Sigmoid colon (tissue), 7 donors: ENCODE measurements at places on chromosomes 16 and 17.
A peak's percentile ranks its signal among the peaks of the same experiment; 100 is the strongest.

DNA sequence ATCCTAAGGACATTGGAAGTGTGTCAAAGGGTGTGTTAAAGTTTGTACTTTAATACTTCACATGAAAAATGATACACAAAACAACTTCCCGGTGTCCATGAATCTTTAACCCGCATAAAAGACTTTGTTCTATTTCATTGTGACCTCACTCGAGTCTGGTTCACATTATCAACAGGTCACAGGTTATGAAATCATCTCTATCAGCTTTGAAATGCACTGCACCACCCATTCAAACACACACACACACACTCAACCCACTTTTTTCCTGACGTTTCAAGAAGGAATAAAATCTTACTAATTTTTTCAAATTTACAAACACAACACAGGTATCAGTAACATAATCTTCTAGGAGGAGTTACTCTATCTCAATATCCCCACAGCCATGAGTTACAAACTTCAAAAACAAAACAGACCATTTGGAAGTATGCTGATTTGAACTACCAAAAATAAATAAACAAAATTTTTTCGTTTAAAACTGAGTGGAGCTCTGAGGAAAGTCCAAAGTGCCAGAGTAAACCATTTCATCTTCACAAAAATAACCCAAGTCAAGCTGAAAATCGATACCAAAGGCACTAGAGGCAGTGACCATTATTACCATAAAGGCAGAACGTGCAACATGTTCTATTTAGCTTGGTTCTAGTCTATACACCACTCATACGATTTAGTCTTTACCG, 2.7 kb downstream of the ACOX1 start:
- H3K27me3 ChIP-seq, result no peaks in the 10 kb centered on the region
- no peaks in the 10 kb centered on the region for H3K36me3 ChIP-seq
- no peak overlapping the region for H3K4me3 ChIP-seq

- no peaks in the 10 kb centered on the region for H3K36me3 ChIP-seq
- H3K4me3 ChIP-seq, result no peak overlapping the region
- peak; percentile 50 for DNase-seq
- H3K27me3 ChIP-seq, result no peaks in the 10 kb centered on the region
- no peak overlapping the region for H3K27ac ChIP-seq
Measured at GRCh38 chr17:44914148-44914547, 1.2 kb downstream of the GFAP start.

- no peak overlapping the region for H3K27ac ChIP-seq
- DNase-seq, result no peak
Measured at GRCh38 chr17:34171245-34171818, 83.8 kb upstream of the CCL2 start.

- no peak overlapping the region for H3K4me3 ChIP-seq
- DNase-seq, result no peak
- no peaks in the 10 kb centered on the region for H3K36me3 ChIP-seq
Measured at GRCh38 chr17:44977814-44978550, 9.9 kb upstream of the C1QL1 start.

GRCh38 chr16:52561910-52562741, 15.2 kb upstream of the TOX3 start:
- H3K36me3 ChIP-seq, result no peaks in the 10 kb centered on the region
- H3K27me3 ChIP-seq, result no peaks in the 10 kb centered on the region
- H3K4me1 ChIP-seq, result no peaks in the 10 kb centered on the region
- H3K4me3 ChIP-seq, result no peak overlapping the region

DNA sequence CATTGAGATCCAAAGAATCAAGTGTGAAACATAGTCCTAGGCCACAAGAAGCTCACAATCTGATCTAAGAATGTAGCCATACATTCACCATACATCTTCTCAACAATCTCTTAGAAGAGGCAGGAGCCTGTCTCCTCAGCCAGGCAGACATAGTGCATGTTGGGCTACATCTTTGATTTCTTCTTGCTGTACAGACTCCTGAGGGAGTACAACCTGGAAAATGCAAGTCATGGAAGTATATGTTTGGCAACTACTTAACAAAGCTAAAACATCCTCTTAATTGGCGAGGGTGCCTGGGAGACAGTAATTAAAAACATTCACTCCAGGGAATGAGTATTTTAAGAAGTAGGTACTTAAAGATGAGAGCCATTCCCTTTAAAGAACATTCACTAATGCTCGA, 79.2 kb upstream of the NOG start:
- H3K27ac ChIP-seq, result no peak overlapping the region
- no peaks in the 10 kb centered on the region for H3K4me1 ChIP-seq
- DNase-seq, result no peak
- H3K27me3 ChIP-seq, result no peaks in the 10 kb centered on the region
- no peak overlapping the region for H3K4me3 ChIP-seq

GRCh38 chr16:7910116-7910515, 577.5 kb downstream of the RBFOX1 start:
- H3K36me3 ChIP-seq, result no peaks in the 10 kb centered on the region
- H3K4me3 ChIP-seq, result no peak overlapping the region
- no peaks in the 10 kb centered on the region for H3K4me1 ChIP-seq
- H3K27me3 ChIP-seq, result no peaks in the 10 kb centered on the region
- H3K27ac ChIP-seq, result no peak overlapping the region

DNA sequence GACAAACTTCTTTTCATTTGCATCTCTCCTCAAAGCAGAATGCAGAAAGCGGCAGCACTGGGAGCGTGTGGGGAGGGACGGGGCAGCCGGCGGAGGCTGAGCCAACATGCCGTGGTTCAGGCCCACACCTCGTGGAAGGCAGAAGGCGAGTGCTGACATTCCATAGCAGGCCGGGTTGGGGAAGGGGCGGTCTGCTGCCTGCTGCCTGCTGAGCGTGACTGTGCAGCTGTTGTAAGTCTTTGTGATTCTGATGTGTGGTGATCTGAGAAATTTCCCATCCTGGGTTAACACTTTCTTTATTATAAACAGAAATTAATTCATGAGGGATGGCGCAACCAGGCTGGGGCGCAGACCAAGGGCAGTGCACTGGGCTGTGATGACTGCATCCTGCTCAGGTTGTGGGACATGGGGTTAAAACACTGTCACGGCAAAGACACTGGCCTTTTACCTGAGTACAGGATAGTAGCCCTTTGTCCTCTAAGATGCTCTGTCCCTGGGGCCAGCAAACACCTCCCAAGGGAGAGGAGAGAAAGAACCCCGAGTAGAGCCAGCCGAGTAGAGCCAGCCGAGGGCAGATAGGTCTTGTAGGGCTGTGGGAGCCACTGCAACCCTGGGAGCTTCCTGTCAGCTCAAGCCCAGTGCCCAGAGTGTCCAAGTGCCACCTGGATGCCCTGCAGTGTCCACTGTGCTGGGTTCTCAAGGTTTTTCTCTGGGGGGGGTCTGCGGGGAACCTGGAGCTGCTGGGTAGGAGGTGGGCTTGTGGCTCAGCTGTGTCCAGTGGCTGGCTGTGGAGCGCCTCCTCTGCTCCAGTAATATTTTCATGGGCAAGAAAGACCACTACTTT, 8.8 kb upstream of the DNASE1 start:
- DNase-seq, result peak; percentile 34
- H3K4me1 ChIP-seq, result no peaks in the 10 kb centered on the region
- no peaks in the 10 kb centered on the region for H3K36me3 ChIP-seq
- no peak overlapping the region for H3K27ac ChIP-seq
- H3K27me3 ChIP-seq, result no peaks in the 10 kb centered on the region

DNA sequence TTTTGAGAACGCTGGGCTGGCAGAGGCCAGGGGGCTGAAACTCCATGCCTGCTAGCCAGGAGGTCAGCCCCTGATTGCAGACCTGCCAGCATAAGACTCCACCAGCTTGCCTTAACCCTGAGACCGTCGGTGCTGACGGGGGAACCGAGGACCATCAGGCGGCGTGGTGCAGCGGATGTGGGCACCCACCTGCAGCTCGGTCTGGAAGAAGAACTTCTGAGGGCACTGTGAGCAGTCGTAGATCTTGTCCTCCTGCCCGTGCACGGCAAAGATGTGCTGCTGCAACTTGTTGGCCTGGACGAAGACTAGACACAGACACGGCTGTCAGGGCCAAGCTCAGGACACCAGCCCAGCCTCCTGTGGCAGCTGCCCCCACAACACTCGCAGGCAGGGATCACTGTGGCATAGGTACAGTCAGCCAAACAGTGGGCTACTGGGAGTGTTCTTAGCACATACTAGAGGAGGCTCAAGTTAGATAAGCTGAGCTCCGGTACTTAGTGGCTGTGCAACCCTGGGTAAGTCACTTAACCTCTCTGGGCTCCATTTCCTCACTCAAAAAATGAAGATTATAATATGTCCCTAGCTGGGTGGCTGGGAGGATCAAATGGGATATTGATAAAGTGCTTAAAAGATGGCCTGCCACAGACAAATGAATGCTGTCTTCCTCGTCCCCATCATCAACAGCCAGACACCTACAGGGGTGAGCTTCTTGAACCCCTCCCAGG, 150.0 kb downstream of the C16orf78 start:
- no peak overlapping the region for H3K27ac ChIP-seq
- DNase-seq, result no peak
- H3K4me3 ChIP-seq, result no peak overlapping the region
- H3K27me3 ChIP-seq, result no peaks in the 10 kb centered on the region

DNA sequence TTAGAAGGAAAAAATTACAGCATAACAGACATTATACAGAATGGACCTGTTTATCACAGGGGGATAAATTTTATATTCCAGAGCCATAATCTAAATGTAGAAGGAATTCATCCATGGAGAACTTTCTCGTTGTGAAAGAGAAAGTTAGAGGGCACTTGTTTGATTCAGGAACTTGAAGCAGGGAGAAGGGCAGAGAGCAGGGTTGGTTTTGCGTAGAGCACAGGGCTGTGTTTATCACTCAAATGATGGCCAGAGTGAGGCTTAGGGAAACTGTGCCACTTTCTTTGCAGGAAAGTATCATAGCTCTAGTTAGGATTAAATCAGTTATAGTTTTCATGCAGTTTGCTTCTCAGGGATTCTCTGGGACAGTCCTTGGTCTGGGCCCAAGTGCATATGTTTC, 29.1 kb upstream of the MED13 start:
- no peak overlapping the region for H3K4me3 ChIP-seq
- H3K27me3 ChIP-seq, result no peaks in the 10 kb centered on the region
- no peak overlapping the region for H3K27ac ChIP-seq
- DNase-seq, result no peak
- H3K4me1 ChIP-seq, result no peaks in the 10 kb centered on the region

DNA sequence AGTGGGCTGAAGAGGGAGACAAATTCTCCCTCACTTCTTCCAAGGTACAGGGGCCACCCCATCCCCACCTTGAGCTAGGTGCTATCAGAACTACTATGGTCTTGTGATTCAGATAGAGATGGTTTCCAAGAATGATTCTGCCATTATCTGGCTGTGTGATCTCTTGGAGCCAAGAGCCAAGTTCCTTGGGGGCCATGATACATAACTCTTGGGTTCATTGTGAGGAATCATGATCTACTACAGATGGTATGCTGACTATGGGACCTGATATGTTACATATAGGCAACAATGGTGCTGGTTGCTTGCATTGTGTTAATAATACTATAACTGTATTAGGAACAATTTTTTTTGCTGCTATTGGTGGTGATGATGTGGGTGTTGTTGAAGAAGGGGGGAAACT, 45.7 kb downstream of the DYNLRB2 start:
- DNase-seq, result no peak
- no peaks in the 10 kb centered on the region for H3K4me1 ChIP-seq

DNA sequence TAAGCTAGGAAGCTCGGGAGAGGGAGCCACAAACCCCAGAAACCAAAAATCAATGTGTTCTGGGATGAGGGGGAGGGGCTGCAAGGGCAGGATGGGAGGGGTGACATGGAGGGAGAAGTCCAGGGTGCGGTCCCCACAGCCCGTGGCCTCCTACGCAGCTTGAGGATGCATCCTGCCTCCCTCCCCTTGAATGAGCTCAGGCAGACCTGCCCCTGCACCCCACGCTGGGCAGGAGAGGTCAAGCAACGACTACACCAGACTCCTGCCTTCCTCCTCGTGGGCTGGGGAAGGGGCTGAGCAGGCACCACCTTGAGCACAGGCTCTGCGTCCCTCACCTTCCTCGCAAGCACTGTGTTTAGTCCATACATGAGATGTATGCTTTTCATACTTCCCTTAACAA, 3.9 kb downstream of the ANKRD13B start:
- H3K4me3 ChIP-seq, result no peak overlapping the region
- H3K27me3 ChIP-seq, result no peaks in the 10 kb centered on the region
- peaks cover 22% of the 10 kb centered on the region for H3K4me1 ChIP-seq
- no peak for DNase-seq
- H3K36me3 ChIP-seq, result no peaks in the 10 kb centered on the region

GRCh38 chr16:31700200-31700529, 172.5 kb downstream of the AHSP start:
- peaks cover 10% of the 10 kb centered on the region for H3K36me3 ChIP-seq
- H3K4me1 ChIP-seq, result peaks cover 15% of the 10 kb centered on the region
- H3K27me3 ChIP-seq, result no peaks in the 10 kb centered on the region
- no peak overlapping the region for H3K27ac ChIP-seq
- DNase-seq, result no peak
